ENCODE measurements at places on chromosomes 12 and 14.
A peak's percentile ranks its signal among the peaks of the same experiment; 100 is the strongest.

GRCh38 chr14:92534932-92535643 is 21.5 kb downstream of the RIN3 start:
- DNase-seq: no peak

- no peak for DNase-seq
Observed at GRCh38 chr12:16218934-16219751, 58.3 kb downstream of the SLC15A5 start.

DNA sequence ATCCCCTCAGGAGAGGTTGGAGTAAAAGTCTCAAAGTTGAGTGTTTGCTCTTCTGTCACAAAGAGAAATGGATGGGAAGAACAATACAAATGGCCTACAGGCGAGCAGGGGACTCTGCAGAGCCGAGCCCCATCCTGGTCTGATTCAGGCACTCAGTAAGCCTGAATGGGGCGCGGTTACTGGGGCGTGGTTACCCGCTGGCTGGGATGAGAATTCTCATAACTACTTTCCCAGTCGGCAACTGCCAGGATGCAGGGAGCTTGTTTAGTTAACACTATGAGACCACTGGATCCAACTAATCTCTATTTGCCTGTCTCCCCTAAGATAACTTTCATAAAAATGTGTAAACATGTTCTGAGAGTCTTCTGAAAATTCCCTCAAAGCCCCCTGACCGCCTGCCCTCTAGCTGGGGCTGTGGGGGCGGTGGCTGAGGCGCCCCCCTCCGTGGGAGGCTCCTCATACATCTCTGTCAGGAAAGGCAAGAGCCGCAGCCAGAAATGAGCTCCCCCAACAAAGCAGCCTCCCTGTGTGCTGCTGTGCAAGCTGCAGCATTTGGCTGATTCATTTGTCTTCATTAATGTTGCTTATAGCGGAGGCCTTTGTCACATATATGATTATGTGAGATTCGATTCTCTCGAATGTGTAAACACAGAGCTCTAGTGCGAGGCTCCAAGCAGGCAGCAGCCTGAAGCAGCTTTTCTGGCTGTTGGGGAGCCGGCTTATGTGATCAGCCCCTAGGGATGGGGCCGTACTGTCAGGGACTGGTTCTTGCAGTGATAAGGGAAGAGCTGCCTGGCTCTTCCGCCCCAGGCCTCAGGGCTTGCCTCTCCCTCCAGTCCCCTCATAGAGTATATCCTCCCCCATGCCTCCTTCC is 126.1 kb upstream of the ARHGAP5 start:
- DNase-seq: no peak

- no peak for DNase-seq
Observed at GRCh38 chr12:101777978-101778377, 38.7 kb upstream of the SYCP3 start.

DNA sequence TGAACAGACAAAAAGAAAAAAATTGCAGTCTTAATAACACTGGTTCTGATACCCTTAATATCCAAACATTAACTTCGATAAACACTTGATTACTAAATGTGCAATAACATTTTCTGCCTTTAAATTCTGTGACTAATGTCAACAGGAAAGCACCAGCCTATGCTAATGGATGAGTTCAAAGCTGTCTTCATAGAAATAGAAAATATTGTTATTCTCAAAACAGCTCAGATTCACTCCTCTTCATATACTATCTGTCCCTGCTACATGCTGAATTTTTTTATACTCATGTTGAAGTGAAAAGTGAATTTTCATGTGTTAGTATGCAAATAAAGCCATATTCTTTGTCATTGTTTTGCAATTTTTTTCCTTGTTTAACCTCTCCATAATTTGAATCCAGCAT is 13.9 kb downstream of the TAS2R43 start:
- DNase-seq: no peak

GRCh38 chr12:51323966-51324895 is at the start of gene BIN2:
Gene BIN2, minus strand, starts transcription at chr12:51324174. Its CDS starts 72 bp downstream, at chr12:51324102.
- DNase-seq: peak; percentile 46

DNA sequence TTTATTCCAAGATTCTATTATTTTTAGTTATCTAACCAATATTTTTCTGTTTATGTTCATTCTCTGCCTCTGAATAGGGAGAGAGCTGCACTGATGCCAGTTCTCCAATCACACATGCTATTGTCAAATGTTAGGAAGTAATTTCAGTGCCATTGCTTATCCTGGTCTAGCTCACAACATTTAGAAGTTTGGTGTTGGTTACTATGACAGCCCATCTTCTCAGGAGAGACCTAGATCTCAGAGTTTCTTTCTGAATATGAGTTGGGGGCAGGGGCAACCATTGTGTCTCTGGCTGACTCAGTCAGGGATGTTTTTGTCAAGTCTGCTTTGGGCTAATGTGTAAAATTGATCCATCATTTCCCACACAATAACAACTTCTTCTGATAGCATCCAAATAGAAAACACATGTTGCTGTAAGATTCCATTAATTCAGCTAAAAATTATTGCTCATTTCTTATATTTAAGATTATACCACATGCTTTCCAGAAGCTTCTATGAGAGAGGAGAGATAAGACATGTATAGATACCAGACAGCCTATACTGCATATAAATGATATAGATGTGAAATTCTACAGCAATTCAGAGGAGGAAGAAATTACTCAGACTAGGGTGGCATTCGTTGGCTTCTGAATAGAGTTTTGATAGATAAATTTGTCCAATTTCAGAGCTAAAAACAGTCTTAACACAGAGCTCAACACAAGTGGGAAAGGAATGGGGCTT is 64.8 kb downstream of the DACT1 start:
- no peak for DNase-seq

DNA sequence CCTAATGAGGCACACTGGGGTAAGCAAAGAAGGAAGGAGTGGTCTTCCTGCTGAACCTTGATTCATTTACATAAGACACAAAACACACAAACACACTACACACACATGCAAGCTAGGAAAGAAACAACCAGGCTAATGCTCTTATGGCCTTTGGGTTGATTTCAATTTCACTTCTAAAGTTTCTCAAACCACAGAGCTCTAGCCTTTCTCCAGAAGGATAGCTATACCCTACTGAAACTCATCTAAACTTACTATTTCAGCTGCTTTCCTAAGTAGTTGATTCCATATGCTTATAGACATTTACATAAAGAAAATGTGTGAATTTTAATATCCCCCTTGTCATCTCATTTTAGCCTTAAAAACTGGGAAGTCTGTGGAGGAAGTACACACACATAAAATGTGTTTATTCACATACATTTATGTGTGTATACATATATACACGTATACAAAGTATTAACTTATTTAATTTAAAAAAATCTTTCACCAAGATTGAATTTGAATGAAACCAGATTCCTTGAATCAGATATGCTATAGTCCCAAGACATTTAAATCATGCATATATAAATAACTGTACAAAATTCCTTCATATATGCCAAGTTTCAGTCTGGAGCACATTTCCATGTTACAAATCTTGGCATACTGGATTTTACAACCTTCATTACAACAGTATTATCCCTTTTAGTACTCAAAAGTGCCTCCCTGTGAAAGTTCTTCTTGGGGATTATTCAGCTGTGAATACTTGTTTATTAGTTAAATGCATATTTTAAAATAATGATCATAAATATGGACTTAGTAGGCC is 231.8 kb upstream of the NPAS3 start:
- DNase-seq: no peak

DNA sequence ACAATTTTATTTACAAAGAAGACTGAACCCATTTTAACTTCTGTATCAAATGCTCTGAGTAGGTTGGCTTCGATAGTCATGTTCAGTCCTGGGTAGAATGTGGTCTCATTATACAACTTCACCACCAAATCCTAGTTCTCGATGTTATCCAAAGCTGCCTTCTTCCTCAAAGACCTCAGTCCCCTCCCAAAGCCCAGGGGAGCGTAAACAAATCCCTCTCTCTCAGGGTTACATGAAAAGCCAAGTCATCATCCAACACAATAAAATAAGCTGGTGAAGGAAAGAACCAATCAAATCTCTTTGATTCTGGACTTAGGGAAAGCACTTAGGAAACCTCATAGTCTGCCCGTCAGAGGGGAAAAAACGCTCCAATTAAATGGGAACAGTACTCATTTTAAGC is 9.1 kb downstream of the PTCSC3 start:
- no peak for DNase-seq

DNA sequence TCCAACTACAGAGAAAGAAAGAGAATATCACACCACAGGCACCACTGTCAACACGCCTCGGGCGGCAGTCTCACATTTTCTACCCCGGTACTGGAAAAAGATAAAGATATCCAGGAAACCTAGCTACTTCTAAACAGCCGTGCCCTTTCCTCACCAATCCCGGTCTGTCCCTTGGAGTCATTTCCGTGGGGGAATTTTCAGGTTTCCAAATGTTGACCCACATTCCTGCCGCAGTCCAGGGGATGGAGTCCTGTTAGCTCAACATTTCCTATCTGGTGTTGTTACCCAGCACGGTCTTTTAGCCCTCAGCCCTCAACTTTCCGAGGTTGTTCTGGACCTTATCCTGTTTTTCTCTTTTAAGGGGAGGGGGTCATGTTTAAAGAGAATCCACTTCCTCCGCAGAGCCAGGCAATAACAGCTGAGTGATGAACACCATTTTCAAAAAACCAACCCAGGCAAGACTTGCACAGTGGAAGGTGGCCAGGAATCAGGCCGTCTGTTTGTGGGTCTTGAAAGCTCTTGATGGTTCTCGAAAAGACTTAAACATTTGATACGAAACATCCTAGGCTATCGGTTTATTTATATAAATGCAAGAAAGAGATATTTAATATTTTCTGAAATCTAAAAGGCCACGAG is 4.6 kb downstream of the SSH1 start:
- no peak for DNase-seq

GRCh38 chr12:51320695-51321320 is 3.2 kb downstream of the BIN2 start:
- DNase-seq: no peak

DNA sequence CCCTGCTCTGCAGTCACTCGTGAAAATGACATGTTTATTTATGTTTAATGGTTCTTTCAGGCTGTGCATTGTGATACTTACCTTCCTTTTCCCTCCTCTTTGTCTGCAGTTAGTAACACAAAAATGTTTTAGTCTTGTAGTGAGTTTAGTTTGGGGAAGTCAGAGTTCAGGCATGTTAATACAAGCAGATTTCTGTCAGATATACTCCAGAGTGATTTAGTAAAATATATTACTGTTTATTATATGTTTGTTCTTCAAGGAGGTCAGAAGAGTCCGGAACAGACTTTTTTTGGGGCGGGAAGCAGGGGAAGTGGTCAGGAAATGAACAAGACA is 28.7 kb downstream of the MSRB3 start:
- no peak for DNase-seq

Data from stimulated activated CD8-positive, alpha-beta memory T cell treated with anti-CD3 and anti-CD28 coated beads, Interleukin-15, amount 100 ng/mL, for 24 hours (primary cell).